AG09309 (cell line): ENCODE measurements at places on chromosomes 13 and 19.
A peak's percentile ranks its signal among the peaks of the same experiment; 100 is the strongest.

GRCh38 chr19:39599116-39599515, 3.2 kb upstream of the LGALS13 start:
- DNase-seq = no peak

DNA sequence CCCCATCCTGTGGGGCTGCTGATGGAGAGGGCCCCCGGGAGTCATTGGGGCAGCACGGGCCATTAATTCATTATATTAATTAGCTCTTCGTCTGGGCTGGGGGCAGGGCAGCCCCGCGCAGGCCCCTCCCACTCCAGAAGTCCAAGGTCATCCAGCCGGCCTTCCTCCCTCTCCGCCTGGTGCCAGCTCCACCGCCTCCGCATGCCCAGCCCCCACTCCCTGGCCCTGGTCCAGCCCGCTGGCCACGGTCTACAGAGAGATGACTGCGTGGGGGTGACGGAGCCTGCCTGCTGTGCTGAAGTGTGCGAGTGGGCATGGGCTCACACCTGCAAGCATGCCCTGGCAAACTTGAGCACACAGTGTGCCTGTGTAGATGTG, 8.8 kb downstream of the IGLON5 start:
- no peak for DNase-seq

GRCh38 chr13:33204130-33204927, 81.2 kb downstream of the STARD13 start:
- peak; percentile 93 for DNase-seq

- DNase-seq = no peak
These were observed 2474.2 kb downstream of the PCDH9 start for GRCh38 chr13:64755961-64756360.

DNA sequence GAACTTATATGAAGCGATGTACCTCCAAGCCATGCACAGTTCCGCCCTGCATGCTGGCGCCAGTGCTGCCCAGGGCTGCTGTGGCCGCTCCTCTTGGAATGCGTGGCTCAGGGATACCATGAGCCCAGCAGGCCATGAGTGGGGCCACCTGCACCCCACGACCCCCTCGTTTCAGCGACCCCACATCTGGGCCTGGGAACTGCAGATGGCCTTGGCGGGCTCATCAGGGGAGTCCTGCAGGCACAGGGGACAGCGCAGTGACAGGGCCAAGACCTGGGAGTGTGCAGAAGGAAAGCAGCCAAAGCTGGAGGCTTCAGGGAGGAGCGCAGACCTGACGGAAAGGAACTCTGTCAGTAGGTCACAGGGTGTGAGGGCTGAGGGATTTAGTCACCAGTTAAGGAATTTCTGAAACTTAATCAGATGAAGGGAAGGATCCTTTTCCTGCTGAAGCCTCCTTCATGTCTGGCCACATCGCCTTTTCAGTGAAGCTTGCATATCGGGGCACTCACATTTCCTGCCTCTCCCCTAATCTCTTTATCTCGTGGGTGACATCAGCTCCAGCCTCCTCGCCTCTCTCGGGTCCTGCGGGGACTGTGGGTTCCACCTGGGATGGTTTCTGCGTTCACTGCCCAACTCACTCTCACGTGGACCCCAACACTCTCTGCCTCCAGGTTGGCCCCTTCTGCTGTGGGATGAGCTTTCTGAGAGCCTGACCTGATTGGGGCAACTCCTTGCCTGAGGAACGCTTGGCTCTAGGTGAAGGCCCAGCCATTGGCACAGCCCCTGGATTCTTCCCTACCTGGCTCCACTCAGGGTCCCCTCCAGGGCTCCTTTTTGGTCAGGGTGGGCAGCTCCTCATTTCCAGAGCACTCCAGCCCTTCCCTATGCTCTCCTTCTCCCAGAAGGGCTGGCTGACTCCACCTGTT, 123.5 kb downstream of the CRYL1 start:
- DNase-seq = no peak

- no peak for DNase-seq
These were observed 15.5 kb downstream of the CEACAM1 start for GRCh38 chr19:42512743-42513304.

- DNase-seq = no peak
These were observed 78.8 kb downstream of the ZNF726 start for GRCh38 chr19:23993440-23993839.
